Vagina (tissue), 2 donors: ENCODE measurements at places on chromosomes 4 and X.

DNA sequence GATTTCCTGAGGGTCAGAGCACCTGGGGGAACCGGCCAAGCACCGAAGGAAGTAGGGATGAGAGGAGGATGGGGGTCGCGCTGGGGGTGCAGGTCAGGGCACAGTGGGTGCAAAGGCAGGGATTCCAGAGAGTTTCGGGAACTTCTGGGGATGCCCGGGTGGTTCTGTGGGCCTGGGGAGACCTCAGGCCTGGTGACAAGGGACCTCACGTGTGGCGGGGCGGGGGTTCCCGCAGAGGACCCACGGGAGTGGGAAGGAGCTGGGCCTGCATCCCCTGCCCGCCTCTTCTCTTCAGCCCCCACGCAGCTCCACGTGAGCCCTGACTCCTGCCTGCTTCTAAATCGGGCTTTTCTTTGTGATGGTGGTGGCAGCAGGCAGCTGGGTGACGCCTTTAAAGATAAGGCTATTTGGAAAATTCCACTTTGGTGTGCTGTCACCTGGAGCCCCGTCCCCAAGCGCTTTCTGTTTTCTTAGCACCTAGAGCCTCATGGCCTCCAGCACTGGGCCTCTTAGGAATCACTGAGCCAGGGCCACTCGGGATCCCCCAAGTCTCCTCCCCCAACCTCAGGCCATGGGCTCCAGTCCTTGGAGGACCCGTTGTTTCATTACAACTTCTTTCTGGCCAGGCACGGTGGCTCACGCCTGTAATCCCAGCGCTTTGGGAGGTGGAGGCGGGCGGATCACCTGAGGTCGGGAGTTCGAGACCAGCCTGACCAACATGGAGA lies 7.1 kb upstream of the TBC1D14 start:
- DNase-seq = no peak
- no peak overlapping the region for H3K4me3 ChIP-seq
- no peaks in the 10 kb centered on the region for H3K36me3 ChIP-seq
- H3K27me3 ChIP-seq = no peaks in the 10 kb centered on the region

- no peak overlapping the region for H3K27ac ChIP-seq
- DNase-seq = no peak
- peaks cover 17% of the 10 kb centered on the region for H3K4me1 ChIP-seq
- H3K36me3 ChIP-seq = no peaks in the 10 kb centered on the region
- H3K27me3 ChIP-seq = no peaks in the 10 kb centered on the region
These were observed 126.9 kb downstream of the LRBA start for GRCh38 chr4:150888217-150888616.

DNA sequence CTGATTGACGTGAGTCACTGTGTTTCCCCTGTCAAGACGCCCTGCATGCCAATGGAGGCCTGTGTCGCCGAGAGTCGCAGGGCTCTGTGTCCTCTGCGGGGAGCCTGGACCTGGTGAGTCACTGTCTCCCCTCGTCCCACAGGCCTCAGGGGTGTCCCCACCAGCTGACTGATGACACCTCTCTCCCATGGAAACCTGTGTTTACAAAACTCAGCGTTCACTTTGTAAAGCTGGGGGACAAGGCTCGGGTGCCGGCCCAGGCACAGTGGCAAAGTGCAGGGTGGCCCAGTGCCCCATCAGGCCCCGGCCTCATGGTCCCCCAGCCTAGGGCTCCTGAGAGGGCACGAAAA lies 21.2 kb upstream of the HGFAC start:
- H3K27me3 ChIP-seq = no peaks in the 10 kb centered on the region
- no peaks in the 10 kb centered on the region for H3K36me3 ChIP-seq
- H3K4me1 ChIP-seq = no peaks in the 10 kb centered on the region
- DNase-seq = no peak

DNA sequence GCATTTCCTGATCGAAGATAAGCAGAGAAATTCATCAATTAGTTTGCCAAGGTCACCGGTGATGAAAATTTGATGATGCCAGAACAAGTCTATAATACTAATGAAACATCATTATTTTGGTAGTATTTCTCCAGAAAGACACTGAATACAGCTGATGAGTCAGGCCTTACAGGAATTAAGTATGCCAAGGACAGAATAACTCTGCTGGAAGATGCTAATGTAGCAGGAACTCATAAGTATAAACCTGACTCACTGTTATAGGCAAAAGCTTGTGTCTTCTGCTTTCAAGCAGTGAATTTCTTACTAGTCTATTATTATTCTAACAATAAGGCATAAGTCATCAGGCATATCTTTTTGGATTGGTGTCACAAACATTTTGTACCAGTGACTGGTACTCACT lies 1825.1 kb upstream of the IGFBP7 start:
- no peaks in the 10 kb centered on the region for H3K27me3 ChIP-seq
- H3K27ac ChIP-seq = no peak overlapping the region
- no peak overlapping the region for H3K4me3 ChIP-seq
- no peaks in the 10 kb centered on the region for H3K36me3 ChIP-seq

DNA sequence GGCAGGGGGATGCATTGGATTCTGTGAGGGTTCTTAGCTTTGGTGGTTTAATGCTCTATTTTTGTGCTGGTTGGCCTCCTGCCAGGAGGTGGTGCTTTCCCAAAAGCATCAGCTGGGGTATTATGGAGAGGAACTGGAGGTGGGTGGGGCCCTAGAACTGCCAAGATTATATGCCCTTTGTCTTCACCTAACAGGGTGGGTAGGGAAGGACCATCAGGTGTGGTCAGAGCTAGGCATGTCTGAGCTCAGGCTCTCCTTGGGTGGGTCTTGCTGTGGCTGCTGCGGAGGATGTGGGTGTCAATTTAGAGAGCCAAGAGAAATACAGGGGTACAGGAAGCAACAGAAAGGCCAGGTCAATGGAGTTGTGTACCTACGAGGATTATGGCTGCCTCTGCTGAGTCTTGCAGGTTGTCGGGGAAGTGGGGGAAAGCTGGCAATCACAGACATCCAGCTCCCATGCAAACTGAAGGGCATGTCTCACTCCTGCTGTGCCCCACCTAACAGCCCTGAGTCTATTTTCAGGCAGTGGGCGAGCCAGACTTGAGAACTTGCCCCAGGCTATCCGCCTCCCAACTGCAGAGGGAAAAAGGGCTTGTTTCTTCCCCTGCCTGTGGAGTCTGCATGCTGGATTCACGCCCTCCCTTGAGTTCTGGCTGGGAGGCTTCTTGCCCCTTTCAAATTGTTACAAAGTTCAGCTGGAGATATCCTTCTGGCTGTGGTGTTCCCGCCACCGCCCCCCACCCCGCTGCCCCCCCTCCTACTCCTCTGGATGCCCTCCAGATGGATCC lies 212.0 kb downstream of the COMMD8 start:
- no peak overlapping the region for H3K4me3 ChIP-seq
- no peak overlapping the region for H3K27ac ChIP-seq
- no peaks in the 10 kb centered on the region for H3K27me3 ChIP-seq
- DNase-seq = no peak
- no peaks in the 10 kb centered on the region for H3K36me3 ChIP-seq
- no peaks in the 10 kb centered on the region for H3K4me1 ChIP-seq

GRCh38 chr4:81562093-81562492 lies 90.4 kb upstream of the RASGEF1B start:
- DNase-seq = no peak
- H3K27me3 ChIP-seq = no peaks in the 10 kb centered on the region
- no peaks in the 10 kb centered on the region for H3K36me3 ChIP-seq
- no peak overlapping the region for H3K4me3 ChIP-seq
- peaks cover 7% of the 10 kb centered on the region for H3K4me1 ChIP-seq
- no peak overlapping the region for H3K27ac ChIP-seq

DNA sequence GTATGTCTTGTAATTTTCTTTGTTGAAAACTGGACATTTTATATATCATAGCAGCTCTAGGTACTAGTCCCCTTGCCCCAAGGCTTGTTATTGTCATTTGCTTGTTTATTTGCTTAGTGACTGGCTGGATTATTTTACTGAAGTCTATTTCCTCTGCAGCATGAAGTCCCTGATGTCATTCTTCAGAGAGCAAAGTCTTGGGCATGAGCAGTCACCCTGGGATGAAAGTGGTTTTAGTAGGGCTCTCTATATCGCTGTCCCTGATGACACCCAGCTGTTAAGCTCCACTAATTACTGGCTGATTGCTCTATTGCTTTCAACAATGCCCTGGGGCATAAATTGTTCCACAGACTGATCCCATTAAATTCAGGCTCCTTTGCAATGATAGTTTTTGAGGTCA lies 113.5 kb upstream of the USP9X start:
- H3K4me1 ChIP-seq = no peaks in the 10 kb centered on the region
- H3K36me3 ChIP-seq = no peaks in the 10 kb centered on the region
- no peak overlapping the region for H3K4me3 ChIP-seq
- no peak for DNase-seq
- no peak overlapping the region for H3K27ac ChIP-seq

GRCh38 chr4:19438233-19438632 lies 813.5 kb upstream of the SLIT2 start:
- H3K27ac ChIP-seq = no peak overlapping the region
- no peak for DNase-seq
- no peaks in the 10 kb centered on the region for H3K36me3 ChIP-seq
- no peak overlapping the region for H3K4me3 ChIP-seq

DNA sequence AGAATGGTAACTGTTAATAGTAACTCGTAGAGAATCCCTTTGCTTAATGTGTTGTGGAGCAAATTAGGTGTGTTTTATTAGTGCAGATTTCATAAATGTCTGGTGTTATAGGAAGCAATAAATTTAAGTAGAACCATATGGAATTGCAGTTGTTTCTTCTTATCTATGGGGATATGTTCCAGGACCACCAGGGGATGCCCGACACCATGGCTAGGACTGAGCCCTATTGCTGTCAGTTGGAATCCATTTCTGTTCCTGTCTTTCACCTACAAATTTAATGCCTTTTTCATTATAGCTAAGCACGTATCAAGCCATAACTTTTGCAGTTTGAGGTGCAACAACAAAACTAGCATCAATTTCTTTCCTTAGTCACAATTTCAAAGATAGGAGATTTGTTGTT lies 72.5 kb downstream of the DDIT4L start:
- H3K4me1 ChIP-seq = no peaks in the 10 kb centered on the region
- no peaks in the 10 kb centered on the region for H3K27me3 ChIP-seq
- DNase-seq = no peak
- no peak overlapping the region for H3K27ac ChIP-seq

- DNase-seq = no peak
- H3K4me3 ChIP-seq = no peak overlapping the region
- H3K27me3 ChIP-seq = no peaks in the 10 kb centered on the region
- H3K36me3 ChIP-seq = no peaks in the 10 kb centered on the region
These were observed 246.4 kb downstream of the ZNF674 start for GRCh38 chrX:46298821-46299220.

GRCh38 chrX:23134136-23134535 lies 134.4 kb downstream of the DDX53 start:
- H3K27me3 ChIP-seq = no peaks in the 10 kb centered on the region
- H3K36me3 ChIP-seq = no peaks in the 10 kb centered on the region
- no peak for DNase-seq
- no peak overlapping the region for H3K27ac ChIP-seq
- no peak overlapping the region for H3K4me3 ChIP-seq

DNA sequence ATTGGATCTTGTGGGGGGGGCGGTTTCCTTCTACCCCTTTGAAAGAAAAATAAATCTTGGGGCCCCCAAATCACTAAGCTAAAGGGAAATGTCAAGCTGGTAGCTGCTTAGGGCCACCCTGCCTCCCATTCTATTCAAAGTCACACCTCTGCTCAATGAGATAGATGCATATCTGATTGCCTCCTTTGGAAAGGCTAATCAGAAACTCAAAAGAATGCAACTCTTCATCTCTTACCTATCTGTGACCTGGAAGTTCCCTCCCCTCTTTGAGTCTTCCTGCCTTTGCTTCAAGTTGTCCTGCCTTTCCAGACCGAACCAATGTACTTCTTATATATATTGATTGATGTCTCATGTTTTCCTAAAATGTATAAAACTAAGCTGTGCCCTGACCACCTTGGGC lies 7.0 kb downstream of the C4orf51 start:
- DNase-seq = no peak
- H3K4me1 ChIP-seq = no peaks in the 10 kb centered on the region
- no peaks in the 10 kb centered on the region for H3K36me3 ChIP-seq
- no peak overlapping the region for H3K4me3 ChIP-seq
- no peak overlapping the region for H3K27ac ChIP-seq

DNA sequence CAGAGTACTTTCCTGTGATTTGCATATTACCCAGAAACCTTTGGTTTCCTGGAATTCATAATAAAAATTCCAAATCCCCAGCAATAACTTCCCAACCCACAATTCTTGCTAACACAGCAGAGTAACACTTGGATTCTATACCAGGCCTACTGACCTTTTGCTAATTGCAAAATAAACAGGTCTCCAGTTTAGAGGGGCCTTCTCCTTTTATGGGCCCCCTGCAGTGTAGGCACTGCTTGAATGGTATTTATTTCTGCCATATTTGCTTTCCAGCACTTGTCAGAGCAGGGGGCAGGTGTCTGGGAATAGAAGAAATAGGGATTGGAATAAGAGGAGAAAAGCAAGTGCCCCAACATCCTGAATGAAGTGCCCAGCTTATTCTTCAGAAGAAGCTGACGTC lies 25.3 kb upstream of the GPC3 start:
- no peaks in the 10 kb centered on the region for H3K27me3 ChIP-seq
- H3K4me3 ChIP-seq = no peak overlapping the region
- H3K4me1 ChIP-seq = no peaks in the 10 kb centered on the region
- no peak for DNase-seq

- H3K27me3 ChIP-seq = no peaks in the 10 kb centered on the region
- H3K36me3 ChIP-seq = no peaks in the 10 kb centered on the region
- H3K4me1 ChIP-seq = no peaks in the 10 kb centered on the region
- DNase-seq = no peak
- no peak overlapping the region for H3K4me3 ChIP-seq
These were observed 69.5 kb downstream of the PDE5A start for GRCh38 chr4:119559044-119559647.

GRCh38 chr4:76882630-76883029 lies 15.3 kb downstream of the SOWAHB start:
- H3K4me1 ChIP-seq = peaks cover 5% of the 10 kb centered on the region
- DNase-seq = no peak
- H3K4me3 ChIP-seq = no peak overlapping the region
- H3K27ac ChIP-seq = no peak overlapping the region
- no peaks in the 10 kb centered on the region for H3K27me3 ChIP-seq

DNA sequence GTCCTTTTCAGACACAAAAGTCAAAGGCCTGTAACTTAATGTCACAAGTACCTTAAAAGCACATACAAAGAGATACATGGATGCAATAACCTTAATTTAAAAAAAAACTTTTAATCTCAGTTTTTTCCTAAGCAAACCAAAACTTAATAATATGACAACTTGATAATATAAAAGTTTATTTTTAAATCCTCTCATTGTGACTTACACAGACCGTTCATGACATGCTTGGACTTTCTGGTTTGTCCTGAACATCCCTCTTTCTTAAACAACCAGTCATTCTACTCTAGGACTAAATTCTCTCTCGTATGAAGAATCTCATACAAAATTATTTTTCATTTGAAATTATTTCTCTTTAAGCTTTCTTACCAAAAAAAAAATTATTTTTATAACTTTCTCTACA lies 43.1 kb upstream of the CYP2U1 start:
- DNase-seq = no peak
- H3K27ac ChIP-seq = no peak overlapping the region
- no peaks in the 10 kb centered on the region for H3K27me3 ChIP-seq
- no peaks in the 10 kb centered on the region for H3K36me3 ChIP-seq

GRCh38 chrX:123310112-123310511 lies 126.0 kb downstream of the GRIA3 start:
- no peaks in the 10 kb centered on the region for H3K36me3 ChIP-seq
- H3K27ac ChIP-seq = no peak overlapping the region
- no peaks in the 10 kb centered on the region for H3K4me1 ChIP-seq
- no peak overlapping the region for H3K4me3 ChIP-seq
- no peak for DNase-seq
- H3K27me3 ChIP-seq = no peaks in the 10 kb centered on the region
